Eye (tissue), 1 donor: ENCODE measurements at places on chromosomes 16 and 17.

- DNase-seq = no peak
Observed at GRCh38 chr16:27408012-27408601, 6.1 kb downstream of the IL21R start.

DNA sequence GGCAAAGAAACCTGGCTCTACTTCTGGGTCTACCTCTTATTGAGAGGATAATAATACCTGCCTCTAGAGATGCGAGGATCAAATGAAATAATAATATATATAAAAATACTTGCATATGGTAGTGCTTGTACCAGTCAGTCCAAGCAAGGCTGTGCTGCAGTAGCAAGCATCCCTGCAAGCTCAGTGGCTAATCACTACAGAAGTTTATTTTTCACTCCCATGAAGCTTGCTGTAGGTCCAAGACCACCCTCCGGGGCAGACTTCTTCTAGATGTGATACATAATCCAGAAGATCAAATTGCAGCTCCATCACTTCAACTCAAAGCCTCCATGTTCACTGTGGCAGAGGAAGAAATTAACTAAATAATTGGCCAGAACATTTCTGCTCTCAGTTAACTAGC lies 48.9 kb upstream of the NKD1 start:
- no peak for DNase-seq

- no peak for DNase-seq
Observed at GRCh38 chr17:17134957-17135333, 71.2 kb downstream of the PLD6 start.

- DNase-seq = peak; percentile 60
Observed at GRCh38 chr17:50764734-50765149, 2.6 kb downstream of the ANKRD40CL start.

GRCh38 chr17:47231334-47231733 lies 22.2 kb downstream of the MYL4 start:
- DNase-seq = no peak

DNA sequence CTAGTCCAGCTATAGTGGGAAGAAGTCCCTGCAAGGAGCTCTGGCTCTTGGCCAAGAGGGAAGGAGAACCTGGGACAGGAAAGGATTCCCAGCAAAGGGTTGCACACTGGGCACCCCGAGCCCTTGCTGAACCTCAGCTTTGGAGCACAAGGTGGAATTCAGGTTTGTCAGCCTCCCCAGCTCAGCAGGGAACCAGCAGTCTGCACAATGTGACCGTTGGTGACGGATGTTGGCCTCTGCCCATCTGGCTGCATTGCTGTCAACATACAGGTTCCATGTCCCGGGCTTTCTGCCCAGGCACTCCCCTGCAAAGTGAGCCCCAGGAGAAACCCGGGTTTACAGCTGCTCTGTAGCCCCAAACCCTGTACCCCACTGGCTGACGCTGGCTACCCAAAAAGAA lies 6.7 kb downstream of the RPRML start:
- no peak for DNase-seq
